Activated CD8-positive, alpha-beta memory T cell treated with anti-CD3 and anti-CD28 coated beads for 24 hours (primary cell): ENCODE measurements at places on chromosomes 1 and 21.

- no peak for DNase-seq
Observed at GRCh38 chr1:184753117-184753516, 1.5 kb downstream of the EDEM3 start.

- DNase-seq: no peak
Observed at GRCh38 chr1:30134466-30135217, 588.7 kb downstream of the MATN1 start.

GRCh38 chr1:118902711-118903191 is 85.4 kb downstream of the TBX15 start:
- DNase-seq: no peak

- DNase-seq: no peak
Observed at GRCh38 chr1:203210988-203211387, 18.5 kb downstream of the CHIT1 start.

- DNase-seq: no peak
Observed at GRCh38 chr1:168714012-168714411, 15.0 kb downstream of the DPT start.

GRCh38 chr1:58791106-58791505 is 7.3 kb upstream of the JUN start:
- DNase-seq: no peak

DNA sequence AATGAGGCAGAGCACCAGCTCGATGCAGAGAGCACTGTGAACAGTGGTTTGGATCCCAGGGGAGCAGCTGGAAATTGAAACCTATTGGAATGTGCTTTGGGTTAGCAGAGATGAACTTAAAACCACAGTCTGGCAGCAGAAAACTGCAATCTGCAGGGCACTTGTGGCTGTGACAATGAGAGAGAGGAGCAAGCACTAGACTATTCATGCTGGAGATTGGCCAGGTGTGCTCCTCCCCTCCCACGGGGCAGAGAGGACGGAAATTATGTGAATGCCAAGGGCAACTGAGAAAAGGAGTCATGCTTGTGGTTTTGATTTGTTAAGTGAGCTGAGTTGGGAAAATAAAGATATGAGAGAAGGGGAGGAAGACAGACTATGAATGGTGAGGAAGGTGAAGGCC is 38.1 kb downstream of the HSD3B2 start:
- no peak for DNase-seq

- DNase-seq: no peak
Observed at GRCh38 chr1:56501426-56501825, 77.9 kb downstream of the PLPP3 start.

DNA sequence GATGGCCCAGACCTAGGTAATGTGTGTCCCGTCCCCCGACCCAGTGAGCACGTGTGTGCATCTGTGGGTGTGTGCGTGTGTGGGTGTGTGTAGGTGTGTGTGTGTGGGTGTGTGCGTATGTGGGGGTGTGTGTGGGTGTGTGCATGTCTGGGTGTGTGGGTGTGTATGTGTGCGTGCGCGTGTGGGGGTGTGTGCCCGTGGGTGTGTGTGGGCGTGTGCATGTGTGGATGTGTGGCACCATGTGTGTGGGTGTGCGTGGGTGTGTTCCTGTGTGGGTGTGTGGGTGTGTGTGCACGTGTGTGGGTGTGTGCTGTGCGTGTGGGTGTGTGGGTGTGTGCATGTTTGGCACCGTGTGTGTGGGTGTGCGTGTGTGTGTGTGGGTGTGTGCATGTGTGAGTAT is 309.5 kb downstream of the KIF26B start:
- DNase-seq: no peak

GRCh38 chr1:163367721-163368120 is 46.0 kb downstream of the NUF2 start:
- no peak for DNase-seq
